NT2/D1 (cell line): ENCODE measurements at places on chromosomes 7 and 10.

GRCh38 chr10:49071160-49071761 is 44.1 kb downstream of the VSTM4 start:
- DNase-seq: no peak

DNA sequence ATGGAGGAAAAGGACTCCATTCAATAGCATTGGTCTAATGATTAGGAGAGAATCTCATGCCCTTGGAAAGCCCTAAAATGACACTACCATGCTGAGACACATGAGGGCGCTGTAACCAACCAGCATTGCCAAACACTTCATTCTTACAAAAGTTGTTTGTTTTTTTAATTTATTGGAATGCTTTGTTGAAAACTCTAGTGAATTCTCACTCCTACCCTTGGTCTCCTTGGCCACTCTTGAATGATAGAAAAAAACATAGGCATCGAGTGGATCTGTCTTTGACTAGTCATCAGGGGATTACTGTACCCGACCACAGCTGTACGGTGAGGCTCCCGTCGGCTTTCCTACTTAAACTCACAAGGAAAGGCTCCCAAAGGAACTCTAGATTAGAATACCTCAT is 29.3 kb upstream of the ADD3 start:
- no peak for DNase-seq

DNA sequence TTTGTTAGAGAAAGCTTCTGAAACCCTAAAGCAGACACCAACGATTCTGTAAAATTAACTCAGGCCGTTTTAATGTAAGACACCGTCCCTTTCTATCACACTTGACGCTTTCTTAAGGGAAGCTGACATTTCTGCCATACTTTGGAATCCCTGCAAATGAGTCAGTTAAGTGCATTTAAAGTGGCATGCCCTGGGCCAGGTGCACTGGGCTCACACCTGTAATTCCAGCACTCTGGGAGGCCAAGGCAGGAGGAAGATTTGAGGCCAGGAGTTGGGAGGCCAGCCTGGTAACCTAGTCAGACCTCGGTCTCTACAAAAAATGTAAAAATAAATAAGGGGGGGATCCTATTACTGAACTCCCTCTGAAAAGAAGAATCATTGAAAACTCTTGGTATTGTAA is 4.4 kb downstream of the UBE2H start:
- no peak for DNase-seq

DNA sequence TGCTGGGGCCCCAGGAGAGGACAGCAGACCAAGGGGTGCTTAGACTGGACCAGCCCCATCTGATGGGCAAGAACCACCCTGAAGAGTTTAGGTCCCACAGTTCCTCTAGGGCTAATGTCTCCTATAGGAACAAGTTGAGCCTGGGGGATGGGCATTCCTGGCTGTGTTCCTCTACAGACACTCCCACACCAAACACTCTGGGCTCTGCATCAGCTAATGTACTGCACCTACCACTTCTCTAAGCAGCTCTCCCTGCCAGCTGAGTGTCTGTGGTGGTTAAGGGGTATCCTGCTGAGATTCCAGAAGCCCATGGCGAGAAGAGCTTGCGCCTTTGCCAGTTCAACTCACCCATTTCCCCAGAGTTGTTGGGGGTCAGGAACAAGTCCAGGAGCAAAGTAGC is 284.1 kb upstream of the CSTF2T start:
- DNase-seq: no peak

GRCh38 chr10:124273141-124273540 is 145.6 kb downstream of the OAT start:
- no peak for DNase-seq

DNA sequence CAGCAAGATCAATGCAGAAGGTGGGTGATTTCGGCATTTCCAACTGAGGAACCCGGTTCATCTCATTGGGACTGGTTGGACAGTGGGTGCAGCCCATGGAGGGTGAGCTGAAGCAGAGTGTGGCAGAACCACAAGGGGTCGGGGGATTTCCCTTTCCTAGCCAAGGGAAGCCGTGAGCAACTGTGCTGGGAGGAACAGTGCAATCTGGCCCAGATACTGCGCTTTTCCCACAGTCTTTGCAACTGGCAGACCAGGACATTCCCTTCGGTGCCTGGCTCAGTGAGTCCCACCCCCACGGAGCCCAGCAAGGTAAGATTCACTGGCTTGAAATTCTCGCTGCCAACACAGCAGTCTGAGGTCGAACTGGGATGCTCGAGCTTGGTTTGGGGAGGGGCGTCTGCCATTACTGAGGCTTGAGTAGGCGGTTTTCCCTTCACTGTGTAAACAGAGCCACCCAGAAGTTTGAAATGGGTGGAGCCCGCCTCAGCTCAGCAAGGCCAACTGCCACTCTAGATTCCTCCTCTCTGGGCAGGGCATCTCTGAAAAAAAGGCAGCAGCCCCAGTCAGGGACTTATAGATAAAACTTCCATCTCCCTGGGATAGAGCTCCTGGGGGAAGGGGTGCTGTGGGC is 58.6 kb upstream of the SLC26A5 start:
- DNase-seq: peak; percentile 5

DNA sequence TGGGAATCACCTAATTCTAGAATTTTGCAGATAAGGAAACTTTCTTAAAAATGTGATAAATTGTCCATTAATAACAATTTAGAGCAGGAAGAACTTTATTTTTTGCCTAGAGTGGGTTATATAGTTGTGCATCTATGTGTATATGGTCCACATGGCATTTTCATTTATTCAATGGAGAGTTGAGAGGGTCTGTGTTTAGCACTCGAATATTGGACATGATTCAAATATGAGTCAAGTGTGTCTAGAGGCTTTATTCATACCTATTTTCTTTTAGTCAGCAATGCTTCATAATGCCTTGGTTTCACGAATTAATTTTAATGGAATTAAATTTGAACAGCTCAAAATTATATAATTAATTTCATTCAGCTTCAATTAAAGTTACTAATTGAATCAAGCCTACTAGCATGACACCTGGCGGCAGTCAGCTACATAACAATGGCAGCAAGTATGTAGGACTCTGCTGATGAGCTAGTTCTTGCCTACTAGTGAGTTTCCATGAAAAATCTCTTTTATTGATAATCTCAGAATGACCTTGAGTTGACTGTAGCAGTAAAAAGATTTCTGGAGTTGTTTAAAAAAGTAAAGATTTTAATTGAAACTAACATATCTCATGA is 17.7 kb downstream of the MDFIC start:
- no peak for DNase-seq

DNA sequence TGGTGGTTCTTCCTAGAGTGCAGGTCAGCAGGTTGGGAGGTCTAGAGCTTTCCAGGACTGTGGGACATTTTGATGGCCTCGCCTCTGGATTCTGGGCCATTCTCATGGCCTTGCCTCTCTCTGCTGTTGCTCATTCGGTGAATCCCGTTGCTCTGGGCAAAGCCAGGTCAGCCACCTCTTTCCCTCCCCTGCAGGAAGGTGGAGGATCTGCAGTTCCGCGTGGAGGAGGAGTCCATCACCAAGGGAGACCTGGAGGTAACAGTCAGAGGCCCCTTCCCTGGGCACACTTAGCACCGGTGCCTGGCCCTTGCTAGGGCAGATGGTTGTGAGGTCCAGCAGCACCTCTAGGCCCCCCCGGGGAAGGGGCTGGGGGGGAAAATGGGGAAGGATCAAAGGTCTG is 74.9 kb downstream of the CLIP2 start:
- no peak for DNase-seq

- no peak for DNase-seq
Measured at GRCh38 chr10:73997461-73997786, 492 bp upstream of the VCL start.

GRCh38 chr10:13079776-13080050 is 20.2 kb upstream of the OPTN start:
- no peak for DNase-seq

- no peak for DNase-seq
Measured at GRCh38 chr7:103964269-103964668, 25.2 kb downstream of the RELN start.

- no peak for DNase-seq
Measured at GRCh38 chr10:3499120-3499519, 285.9 kb downstream of the KLF6 start.

DNA sequence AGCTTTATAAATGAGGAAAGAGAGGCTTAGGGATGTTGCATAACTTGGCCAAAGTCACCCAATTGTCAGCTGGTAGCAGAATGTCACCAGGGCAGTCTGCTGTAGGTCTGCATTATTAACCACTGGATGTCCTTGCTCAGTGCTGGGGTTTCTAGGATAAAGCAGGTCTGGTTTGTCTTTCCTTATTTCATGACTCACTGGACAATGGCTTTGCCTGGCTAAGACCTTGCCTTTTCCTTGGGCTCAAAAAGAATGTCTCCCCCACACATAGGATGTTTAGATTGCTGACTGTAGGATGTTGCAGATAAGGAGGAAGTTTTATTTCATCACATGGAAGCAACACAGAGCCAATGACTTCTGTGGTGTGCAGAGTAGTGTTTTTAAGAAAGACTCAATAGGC is 29.4 kb downstream of the WDFY4 start:
- DNase-seq: no peak

DNA sequence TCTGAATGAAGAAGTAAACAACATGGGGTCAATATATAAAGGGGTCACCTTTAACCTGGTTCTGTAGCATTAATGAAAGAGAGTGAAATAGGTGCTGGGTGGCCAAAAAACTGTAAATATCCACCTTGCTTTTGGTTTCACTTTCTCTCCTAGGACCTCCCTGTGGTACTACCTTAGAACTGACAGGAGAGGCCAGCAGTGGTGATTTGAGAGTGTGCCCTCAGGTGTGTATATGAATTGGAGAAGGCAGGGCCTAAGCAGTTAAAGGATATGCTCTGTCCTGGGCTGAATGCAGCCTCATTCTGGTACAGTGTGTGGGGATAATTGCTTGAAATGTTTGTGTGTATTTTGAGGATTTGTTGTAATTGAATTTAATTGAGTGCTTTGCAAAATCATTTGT is 62.0 kb downstream of the BBS9 start:
- DNase-seq: no peak

- DNase-seq: peak; percentile 75
Measured at GRCh38 chr10:116849248-116850057, at the start of gene ENO4. Gene ENO4, plus strand, starts transcription at chr10:116849499. Its CDS starts 68 bp downstream, at chr10:116849567.

GRCh38 chr10:19252531-19252930 is 203.9 kb downstream of the MALRD1 start:
- no peak for DNase-seq

DNA sequence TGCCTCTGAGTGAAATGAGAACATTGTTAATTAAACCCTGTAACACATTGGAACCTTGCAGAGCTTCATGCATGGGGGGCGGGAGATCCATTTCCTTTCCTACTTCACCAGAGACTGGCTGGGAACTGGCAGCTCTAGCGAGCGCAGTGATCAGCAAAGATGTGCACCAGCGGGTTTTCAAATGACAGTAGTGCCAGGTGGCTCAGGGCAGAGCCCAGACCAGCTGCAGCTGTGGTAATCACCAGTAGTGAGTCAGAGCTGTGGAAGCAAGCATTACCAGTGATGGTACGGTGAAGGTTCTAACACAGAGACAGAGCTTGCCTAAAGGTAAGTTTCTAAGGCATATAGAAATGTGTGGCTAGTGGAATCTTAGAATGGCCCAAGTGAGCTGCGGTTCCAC is 1009.7 kb upstream of the CELF2 start:
- no peak for DNase-seq

GRCh38 chr7:12929476-12930140 is 242.2 kb downstream of the ARL4A start:
- DNase-seq: no peak

- DNase-seq: no peak
Measured at GRCh38 chr10:131855461-131856401, 45.1 kb upstream of the PPP2R2D start.
